ENCODE measurements at places on chromosomes 3 and 15.

DNA sequence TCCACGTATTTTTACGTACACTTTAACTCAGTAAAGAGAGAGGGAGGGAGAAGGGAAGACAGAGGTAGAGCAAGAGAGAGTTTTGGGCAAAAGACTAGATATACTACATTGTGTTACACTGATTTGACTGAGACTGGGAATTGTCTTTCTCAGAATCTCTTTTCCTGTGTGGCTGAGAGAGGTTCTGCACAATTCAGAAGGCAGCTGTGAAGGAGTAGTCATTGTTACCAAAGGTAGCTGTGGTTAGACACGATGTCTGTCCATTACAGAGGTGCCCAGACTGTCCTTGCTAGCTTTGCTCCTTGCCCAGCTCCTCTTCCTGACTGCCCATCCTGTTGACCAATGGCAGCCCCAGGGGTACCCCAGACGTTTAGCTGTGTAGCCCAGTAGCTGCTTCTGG is 577.5 kb upstream of the CBLB start:
- DNase-seq, result no peak

DNA sequence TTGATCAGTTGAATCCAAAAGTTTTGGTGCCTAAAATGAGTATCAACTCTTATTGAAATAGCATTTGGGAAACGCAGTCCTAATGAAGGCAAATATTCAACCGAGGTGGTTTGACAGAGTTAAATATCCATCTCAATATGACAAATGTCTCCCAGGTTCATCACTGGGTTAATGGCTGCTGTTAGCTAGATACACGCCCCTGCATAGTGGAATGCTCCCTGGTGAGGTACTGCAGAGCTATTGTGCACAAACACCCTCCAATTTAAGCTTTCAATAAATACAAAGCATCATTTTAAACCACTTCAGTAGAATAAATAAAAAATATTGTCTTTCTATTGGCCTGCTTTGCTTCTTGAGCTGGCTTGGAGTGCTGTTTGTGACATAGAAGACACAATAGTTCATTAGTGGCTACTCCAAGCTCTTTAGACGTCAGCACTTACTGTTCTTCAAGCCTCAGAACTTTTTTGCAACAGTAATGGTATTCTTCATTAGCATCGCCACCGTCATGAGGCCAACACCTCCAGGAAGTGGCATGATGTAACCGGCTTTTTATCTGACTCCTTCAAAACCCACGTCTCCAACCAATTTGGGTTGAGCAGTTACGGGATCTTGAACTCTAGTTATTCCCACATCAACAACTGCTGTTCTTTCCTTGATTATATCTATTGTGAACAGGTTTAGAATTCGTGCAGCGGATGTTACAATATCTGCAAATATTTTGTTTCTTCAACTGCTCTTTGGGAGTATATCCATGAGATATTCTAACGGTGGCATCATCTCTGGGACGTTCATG is 1159.6 kb upstream of the EPHA6 start:
- DNase-seq, result no peak

DNA sequence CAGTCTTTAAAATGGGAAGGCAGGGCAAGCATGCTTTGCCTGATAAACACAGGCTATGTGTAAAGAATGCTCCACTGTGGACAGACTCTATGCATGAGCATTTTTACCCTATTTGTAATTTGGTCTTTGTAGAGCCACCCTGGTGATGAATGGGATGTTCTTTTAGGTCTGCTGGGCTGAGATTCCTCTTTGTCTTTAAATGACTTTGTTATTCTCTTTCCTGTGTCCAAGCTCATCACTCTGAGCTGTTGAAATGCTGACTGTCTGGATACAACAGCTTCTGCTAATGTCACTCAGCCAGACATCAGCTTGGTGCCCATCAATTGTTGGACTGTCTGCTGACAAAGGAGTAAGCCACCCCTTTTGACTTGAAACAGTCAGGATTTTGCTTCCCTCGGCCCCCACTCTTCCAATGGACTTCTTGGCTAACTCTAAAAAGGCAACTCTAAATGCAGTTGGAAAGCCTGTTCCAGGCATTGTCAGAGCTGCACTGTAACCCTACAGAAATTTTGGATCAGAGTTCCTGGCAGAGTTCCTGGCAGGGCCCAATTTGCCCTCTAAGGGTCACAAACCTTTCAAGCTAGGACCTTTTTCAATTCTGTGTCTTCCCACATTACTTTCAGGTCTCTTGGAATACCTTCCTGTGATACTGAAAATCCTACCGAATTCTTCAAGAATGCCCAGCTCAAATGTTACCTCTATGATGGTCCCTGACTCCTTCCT is 40.5 kb upstream of the EIF1B start:
- DNase-seq, result no peak

DNA sequence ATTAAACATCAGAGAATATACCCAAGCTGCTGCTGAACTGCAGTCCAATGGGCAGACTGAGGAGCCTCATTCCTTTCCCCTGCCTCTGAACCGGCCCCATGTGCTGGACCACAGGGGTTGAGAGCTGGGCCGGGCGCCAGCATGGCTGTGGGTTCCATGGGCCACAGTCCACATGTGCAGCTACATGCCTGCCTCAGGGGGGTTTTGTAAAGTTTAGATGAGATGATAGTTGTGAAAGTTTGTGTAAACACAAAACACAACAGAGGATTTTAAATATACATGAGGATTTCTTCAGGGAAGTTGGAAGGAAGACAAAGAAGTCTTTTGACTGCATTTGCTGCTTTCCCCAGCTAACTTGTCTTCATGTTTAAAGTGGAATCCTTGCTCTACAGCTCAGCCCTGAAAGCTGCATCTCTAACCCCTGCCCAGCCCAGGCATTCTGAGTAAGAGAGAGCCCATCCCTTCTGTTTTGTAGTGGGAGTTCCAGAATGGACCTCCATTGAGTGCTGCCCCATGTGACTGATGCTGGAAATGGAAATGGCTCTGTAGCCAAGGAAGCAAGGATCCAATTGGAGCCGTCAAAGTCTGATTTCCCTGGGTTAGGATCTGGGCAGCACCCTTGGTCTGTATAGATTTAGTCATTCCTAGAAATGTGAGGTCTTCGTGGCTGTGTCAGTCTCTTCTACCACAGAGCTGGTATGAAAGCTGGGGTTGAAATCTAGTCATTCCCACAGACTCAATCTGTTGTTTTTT is 17.5 kb downstream of the SLC12A8 start:
- peak; percentile 64 for DNase-seq

- DNase-seq, result no peak
Measured at GRCh38 chr15:83487519-83487918, 40.4 kb downstream of the SH3GL3 start.

- DNase-seq, result peak; percentile 99
Measured at GRCh38 chr15:88918738-88919137, 5.6 kb upstream of the MFGE8 start.

GRCh38 chr15:37981775-37982174 is 47.3 kb downstream of the TMCO5A start:
- DNase-seq, result peak; percentile 13

- no peak for DNase-seq
Measured at GRCh38 chr3:119428538-119428937, 34.9 kb downstream of the TMEM39A start.

- no peak for DNase-seq
Measured at GRCh38 chr15:61158504-61159407, 70.3 kb downstream of the RORA start.

DNA sequence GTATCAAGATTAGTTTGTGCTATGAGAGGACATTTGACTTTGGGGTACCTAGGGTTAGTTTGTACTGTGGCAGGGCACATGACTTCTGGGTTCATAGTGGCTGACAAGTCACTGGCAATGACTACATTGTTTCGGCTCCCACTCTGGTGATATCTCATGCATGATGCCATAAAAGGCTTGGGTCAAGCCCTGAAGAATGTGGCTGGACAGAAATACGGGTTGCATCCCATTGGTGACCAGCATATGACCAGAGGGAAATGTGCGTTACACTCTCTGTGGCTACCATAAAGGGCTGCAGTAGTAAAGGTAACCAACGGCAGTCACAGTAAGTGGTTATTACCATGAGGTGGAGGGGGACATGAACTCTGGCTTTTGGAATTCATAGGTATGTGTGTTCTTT is 18.4 kb downstream of the THOC7 start:
- DNase-seq, result no peak

DNA sequence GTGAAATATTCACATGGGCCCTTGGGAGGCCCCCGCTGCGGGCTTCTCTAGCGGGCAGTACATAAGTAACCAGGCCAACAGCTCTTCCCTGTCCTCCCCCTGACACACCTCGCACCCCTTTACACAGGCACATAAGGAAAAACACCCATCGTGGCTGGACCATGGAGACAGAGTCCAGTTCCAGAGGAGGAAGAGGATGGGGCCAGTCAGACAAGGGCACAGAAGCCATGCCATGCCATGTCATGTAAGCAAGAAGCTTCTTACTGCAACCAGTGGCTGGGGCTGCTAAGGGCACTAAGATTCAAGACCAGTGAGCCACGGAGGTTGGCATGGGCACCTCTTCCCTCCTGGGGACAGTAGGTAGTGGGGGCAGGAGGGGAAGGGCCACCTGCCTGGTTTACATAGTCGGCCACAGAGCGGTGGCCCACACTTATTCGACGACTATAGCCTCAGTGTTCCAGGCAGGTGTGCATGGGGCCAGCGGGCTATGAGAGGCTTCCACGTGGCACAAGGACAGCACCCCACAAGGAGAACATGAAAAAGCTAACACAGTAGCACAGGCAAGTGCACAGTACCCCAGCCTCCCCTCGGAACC is 5.7 kb upstream of the CYP11A1 start:
- DNase-seq, result no peak

GRCh38 chr3:146189519-146190173 is 28.7 kb upstream of the PLOD2 start:
- DNase-seq, result no peak

GRCh38 chr3:28291577-28291976 is 50.2 kb downstream of the CMC1 start:
- no peak for DNase-seq
